T-helper 1 cell (primary cell): ENCODE measurements at places on chromosomes 11 and 22.

DNA sequence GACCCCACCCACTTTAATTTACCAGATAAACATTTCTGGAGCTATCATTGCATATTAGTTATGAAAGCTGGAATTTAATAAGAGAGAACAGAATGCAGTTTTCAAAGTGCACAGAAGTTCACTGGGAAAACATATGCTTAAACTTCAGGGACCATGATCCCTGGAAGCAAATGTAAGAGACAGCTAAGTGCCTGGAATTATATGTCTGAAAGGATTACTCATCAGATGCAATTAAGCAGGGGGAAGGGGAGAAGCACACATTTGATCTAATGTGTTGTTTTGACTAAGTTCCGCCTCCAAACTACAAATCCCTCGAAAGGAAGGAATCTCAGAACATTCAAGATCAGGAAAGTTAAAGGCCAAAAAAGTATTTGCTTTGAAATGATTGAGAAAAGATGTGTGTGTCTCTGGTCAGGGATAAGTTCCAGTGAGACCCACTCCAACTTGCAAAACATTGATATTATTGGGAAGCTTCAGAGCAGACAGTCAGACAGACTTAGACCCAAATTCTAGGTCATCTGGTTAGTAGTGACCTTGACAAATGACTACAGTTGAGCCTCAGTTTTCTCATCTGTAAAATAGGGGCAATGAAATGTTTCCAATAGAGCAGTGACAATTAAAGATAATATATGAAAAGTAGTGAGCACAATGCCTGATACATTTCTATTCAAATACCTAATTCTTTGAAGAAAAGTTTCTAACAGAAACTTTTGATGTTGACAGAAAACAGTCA, 147.6 kb downstream of the ME3 start:
- no peak for DNase-seq

- DNase-seq: no peak
Observed at GRCh38 chr11:112826026-112826425, 135.2 kb upstream of the NCAM1 start.

- DNase-seq: no peak
Observed at GRCh38 chr11:121808096-121808495, 307.9 kb downstream of the BLID start.

- no peak for DNase-seq
Observed at GRCh38 chr11:119481021-119481666, 58.2 kb upstream of the THY1 start.

DNA sequence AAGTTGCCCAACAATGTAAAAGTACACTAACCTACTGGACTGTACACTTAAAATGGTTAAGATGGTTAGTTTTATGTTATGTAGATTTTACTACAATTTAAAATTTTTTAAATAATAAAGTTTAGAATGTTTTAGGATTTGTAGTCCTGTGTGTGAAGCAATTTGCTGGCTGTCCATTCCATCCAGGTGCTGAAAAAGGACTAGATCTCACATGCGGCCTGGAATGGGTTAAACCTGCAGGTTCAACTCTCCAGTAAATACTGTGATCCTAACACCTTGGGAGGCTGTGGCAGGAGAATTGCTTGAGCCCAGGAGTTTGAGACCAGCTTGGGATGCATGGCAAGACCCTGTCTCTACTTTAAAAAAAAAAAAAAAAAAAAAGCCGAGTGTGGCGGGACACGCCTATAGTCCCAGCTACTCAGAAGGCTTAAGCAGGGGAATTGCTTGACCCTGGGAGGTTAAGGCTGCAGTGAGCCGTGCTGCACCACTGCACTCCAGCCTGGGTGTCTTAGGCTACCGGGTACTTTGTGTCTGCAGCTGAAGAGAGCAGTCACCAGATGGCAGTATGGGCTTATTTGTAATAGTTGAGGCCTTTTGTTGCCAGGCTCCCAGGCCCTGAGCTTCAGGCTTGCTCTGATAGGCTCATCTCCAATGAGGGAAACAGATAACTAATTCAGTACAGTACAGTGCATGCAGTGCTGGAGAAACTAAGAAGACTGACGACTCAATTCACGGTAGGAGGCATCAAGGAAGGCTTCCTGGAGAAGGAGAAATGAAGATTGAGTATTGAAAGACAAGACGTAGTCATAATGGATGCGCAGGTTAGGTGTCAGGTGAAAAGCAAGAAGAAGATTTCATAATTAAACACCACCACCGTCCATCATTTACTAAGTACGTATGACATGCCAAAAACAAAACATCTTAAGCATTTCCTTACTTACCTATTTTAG, 64.7 kb upstream of the ASPHD2 start:
- DNase-seq: peak; percentile 28
